ENCODE measurements at places on chromosomes 1 and 21.

- DNase-seq = no peak
These were observed 368.8 kb downstream of the NPHP4 start for GRCh38 chr1:5623399-5623798.

DNA sequence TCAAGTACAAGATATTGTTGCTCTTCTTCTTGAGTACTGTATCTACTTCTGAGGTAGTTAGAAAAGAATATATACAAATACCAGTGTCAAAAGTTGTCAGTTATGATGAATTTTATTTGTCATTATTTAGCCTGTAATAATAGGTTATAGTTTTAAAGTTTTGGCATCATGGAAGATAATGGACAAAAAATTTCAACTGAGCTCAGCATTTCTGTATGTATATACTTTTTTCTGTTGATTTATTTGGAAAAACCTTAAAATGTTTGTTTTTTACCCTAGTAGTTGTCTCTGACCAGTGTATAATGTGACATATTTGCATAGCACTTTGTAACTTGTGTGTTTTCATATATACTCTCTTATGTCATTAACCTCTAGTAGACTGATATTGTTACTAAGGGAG lies 11.1 kb downstream of the SLC35A3 start:
- DNase-seq = no peak

GRCh38 chr1:154999571-155000410 lies 2.8 kb upstream of the ZBTB7B start:
- peak; percentile 57 for DNase-seq

DNA sequence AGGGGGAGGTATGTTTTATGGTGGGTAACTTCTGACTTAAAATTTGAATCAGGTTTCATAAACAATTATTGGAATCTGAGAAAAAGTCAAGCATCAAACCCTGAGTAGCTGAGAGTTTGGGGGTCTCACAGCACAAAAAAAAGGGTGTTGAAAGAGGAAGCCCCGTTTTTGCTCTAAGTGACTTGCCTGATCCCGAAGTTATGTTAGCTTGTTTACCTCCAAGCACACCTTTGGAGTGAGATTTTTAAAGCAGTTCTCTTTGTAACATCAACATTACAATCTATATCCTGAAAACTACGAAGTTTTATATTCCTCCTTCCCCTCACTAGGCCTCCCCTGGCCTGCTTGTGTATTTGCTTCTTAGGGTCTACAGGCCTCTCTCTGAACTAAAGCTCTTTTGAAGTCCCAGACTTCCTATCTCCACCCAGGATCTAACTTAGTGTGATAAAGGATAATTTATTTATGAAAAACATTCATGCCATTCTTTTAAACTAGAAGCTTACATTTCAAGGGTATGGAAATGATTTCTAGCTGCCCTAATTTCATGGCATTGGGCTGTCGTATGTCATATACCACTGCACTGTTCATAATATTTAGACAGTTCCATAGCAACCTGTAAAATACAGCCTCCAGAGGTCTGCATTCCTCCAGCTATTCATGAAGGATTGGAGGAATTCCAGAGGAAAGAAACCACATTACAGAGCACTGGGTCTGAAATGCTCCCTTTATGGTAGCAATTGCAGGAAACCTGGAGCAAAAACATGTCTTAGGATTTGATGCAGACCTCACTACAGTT lies 36.1 kb upstream of the RGS1 start:
- DNase-seq = no peak

- DNase-seq = no peak
These were observed 23.5 kb upstream of the DEGS1 start for GRCh38 chr1:224159541-224159940.

GRCh38 chr1:11080931-11081330 lies 18.7 kb downstream of the EXOSC10 start:
- no peak for DNase-seq

DNA sequence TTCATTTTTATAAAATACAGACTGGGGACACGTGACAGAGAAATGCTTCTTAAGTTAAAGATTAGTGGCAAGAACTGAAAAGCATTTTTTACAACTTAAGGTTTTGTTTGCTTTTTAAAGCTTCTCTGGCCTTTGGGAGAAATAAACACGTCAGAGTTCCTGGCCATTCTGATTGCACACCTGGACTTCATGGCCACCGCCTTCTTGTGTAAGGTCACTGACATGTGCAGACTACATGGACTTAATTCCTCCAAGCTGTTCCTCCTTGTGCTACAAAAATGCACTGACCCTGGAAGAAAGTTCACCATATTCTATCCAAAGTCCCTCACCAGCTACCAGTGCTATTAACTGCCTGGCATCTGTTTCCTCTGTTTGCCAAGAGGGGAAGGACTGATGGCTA lies 56.1 kb downstream of the GADD45A start:
- no peak for DNase-seq

GRCh38 chr1:103106426-103107341 lies 1.6 kb downstream of the COL11A1 start:
- DNase-seq = peak; percentile 6

- DNase-seq = no peak
These were observed 9.2 kb downstream of the TNFRSF9 start for GRCh38 chr1:7931446-7931812.

- DNase-seq = no peak
These were observed 144.6 kb upstream of the TNR start for GRCh38 chr1:175887981-175888428.

DNA sequence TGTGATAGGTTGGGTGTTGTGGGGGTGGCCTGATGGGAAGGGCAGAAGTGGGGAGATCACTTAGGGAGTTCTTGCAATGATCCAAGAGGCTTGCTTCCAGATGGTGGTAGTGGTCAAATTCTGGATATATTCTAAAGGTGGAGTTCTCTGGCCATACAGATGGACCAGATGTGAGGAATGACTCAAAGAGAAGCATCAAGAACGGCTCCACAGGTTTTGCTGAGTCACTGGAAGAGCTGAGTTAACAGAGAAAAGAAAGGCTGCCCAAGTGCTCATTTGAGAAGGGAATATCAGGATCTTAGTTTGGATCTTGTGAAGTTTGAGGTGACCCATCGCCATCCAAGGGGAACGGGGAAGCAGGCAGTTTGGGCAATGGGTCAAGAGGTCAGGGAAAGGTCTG lies 192.9 kb upstream of the GALNT2 start:
- DNase-seq = no peak

DNA sequence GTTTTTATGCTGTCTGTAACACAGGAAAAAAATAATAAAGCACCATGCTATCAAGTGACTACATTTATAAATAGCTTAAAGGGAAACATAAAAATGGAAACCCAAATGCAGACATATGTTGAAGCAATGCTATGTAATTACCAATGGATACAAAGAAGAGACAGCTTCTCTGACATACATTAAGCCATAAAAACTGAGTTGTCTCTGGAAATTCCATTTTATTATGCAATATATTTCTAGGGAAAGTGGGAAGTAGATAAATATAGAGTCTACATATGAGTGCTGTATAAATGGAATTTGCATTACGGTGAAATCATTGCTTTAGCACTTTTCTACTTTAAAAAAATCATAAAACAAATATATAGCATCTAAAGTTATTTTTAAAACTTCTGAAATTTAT lies 135.2 kb upstream of the COL11A1 start:
- DNase-seq = no peak

DNA sequence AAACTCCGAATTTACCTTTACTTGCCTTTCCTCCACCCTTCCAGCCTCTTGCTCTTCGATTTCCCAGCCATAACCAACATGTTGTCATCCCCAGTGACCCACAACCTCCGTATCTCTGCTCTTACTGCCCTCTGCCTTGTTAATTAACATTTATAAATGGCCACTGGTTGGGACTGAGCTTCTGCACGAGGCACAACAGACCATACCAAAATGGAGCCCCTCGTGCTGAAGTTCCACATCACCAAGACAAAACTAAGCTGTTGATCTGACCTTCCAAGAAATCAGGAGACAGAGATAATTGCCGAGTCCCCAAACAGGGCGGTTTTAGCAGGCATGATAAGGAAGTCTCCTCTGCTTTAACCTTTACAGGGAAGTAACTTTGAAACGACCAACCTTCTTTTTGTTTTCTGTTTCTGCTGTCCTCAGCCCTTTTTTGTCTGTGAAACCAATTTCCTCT lies 71.9 kb downstream of the NMNAT2 start:
- DNase-seq = no peak

- peak; percentile 71 for DNase-seq
These were observed 4.6 kb downstream of the TMEM63A start for GRCh38 chr1:225877580-225877979.

GRCh38 chr21:35606146-35606545 lies 454.2 kb downstream of the SETD4 start:
- DNase-seq = no peak

DNA sequence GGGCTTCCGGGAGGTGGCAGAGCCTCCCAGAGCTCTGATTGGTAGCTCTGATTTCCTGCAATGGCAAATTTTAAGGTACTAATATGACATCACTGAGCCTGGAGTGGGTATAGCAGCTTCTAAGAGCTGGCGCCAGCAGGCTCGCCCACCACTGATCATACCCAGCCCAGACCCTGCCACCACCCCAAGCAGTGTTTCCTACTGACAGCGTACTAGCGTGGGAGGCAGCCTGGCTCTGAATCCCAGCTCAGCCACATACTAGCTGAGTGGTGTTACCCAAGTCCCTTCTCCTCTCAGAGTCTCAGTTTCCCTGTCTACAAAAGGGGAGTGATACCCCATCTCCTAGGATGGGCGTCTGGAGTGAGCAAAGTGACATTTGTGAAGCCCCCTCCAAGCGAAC lies 13.0 kb upstream of the ALDH4A1 start:
- DNase-seq = no peak

- no peak for DNase-seq
These were observed 431 bp downstream of the ARPC5 start for GRCh38 chr1:183635099-183635605.

- DNase-seq = no peak
These were observed 53.4 kb downstream of the UBR4 start for GRCh38 chr1:19156676-19157075.

GRCh38 chr1:244665771-244666217 lies 12.9 kb downstream of the DESI2 start:
- no peak for DNase-seq

DNA sequence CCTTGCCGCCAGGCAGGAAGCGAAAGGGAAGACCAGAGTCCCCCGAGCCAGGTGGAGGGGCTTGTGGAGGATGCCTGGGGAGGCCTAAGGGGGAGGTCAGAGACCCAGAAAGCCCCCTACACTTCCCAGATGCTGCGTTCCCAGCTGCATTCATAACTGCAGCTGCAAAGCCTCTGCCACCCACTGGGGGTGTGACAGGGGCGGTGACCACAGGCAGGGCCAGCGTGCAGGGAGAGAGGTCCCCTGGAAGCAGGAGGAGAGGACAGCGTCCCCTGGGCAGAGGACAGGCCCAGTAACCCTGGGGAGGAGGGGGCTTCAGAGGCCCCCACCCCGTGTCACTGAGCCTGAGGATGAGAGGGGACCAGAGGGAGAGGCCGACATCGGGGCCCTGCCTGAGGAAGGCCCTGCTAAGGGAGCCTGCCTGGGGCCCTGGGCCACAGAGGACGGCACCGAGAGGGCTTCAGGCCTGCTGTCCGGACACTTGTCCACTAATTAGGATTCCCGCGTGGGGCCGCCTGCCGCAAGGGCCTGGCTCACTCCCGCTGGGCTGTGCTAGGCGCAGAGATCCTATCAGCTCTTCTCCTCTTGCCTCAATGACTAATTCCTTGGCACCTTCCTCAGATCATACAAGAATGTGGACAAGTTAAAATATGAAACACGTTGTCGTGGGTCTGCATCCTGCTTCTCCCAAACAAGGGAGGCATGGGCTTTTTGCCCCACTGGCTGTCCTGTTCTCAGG lies 49.1 kb upstream of the CCDC27 start:
- DNase-seq = peak; percentile 46

GRCh38 chr1:159892944-159893343 lies 7.0 kb downstream of the CFAP45 start:
- no peak for DNase-seq

All from prostate gland (tissue), 2 donors.